Mesendoderm (in vitro differentiated cells): ENCODE measurements at places on chromosomes 2 and 18.

- H3K4me3 ChIP-seq, result no peak overlapping the region
- H3K27ac ChIP-seq, result no peak overlapping the region
- H3K4me1 ChIP-seq, result no peaks in the 10 kb centered on the region
- no peak for DNase-seq
Measured at GRCh38 chr18:32389191-32389590, 81.5 kb downstream of the GAREM1 start.

DNA sequence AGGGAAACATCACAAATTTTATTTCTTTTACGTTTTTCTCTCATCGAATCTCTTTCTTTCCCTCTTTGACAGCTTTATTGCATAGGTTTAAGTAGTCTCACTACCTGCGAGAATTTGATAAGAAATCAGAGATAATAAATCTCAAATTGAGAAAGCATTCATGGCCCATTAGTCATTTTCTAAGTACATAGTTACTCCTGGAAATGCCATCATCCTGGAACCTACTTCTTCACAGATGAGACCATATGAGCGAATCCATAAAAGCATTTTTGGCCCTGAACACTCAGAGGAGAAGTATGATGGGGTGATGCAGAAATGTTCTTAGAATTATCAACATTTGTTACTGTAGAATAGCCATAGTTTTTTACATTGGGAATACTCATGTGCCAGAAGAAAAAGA lies 138.0 kb upstream of the ARHGAP28 start:
- no peak for DNase-seq
- H3K27ac ChIP-seq, result no peak overlapping the region
- H3K4me3 ChIP-seq, result no peak overlapping the region
- H3K4me1 ChIP-seq, result no peaks in the 10 kb centered on the region

- no peaks in the 10 kb centered on the region for H3K36me3 ChIP-seq
- H3K27me3 ChIP-seq, result no peaks in the 10 kb centered on the region
- H3K4me1 ChIP-seq, result peaks cover 2% of the 10 kb centered on the region
- peak; percentile 38 for DNase-seq
Measured at GRCh38 chr2:64153811-64154210, 9.6 kb upstream of the PELI1 start.

GRCh38 chr2:240774856-240775255 lies 45.2 kb downstream of the KIF1A start:
- H3K27ac ChIP-seq, result no peak overlapping the region
- no peak for DNase-seq
- no peaks in the 10 kb centered on the region for H3K4me1 ChIP-seq
- peaks cover 3% of the 10 kb centered on the region for H3K36me3 ChIP-seq
- H3K4me3 ChIP-seq, result no peak overlapping the region
- no peaks in the 10 kb centered on the region for H3K27me3 ChIP-seq

GRCh38 chr18:3014503-3015203 lies 1.7 kb upstream of the LPIN2 start:
- no peak overlapping the region for H3K4me3 ChIP-seq
- no peaks in the 10 kb centered on the region for H3K36me3 ChIP-seq
- H3K4me1 ChIP-seq, result no peaks in the 10 kb centered on the region

GRCh38 chr18:2898186-2898640 lies 51.4 kb downstream of the EMILIN2 start:
- no peak overlapping the region for H3K27ac ChIP-seq
- DNase-seq, result peak; percentile 19
- H3K27me3 ChIP-seq, result no peaks in the 10 kb centered on the region

DNA sequence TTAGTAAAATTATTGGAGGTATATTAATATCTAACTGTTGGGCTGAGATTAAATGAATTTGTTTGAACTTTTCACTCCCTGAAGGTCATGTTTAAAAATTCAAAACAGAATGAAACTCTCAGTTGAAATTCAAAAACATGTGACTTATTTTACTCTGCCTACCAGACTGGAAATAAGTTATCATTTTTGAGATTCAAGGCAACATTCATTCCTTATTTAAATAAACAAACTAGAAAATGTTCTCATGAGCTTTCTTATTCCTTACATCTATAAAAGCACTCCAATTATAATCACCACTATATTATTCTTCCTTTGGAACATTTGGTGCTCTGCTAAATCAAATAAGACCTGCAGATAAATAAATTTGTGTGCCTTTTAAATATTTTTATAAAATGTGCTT lies 217.8 kb downstream of the CDH2 start:
- no peak overlapping the region for H3K4me3 ChIP-seq
- DNase-seq, result no peak
- H3K4me1 ChIP-seq, result no peaks in the 10 kb centered on the region
- H3K27me3 ChIP-seq, result no peaks in the 10 kb centered on the region

- H3K27me3 ChIP-seq, result no peaks in the 10 kb centered on the region
- no peak overlapping the region for H3K4me3 ChIP-seq
- H3K27ac ChIP-seq, result no peak overlapping the region
- H3K36me3 ChIP-seq, result no peaks in the 10 kb centered on the region
- no peak for DNase-seq
Measured at GRCh38 chr2:219803294-219803693, 175.9 kb downstream of the SLC4A3 start.

DNA sequence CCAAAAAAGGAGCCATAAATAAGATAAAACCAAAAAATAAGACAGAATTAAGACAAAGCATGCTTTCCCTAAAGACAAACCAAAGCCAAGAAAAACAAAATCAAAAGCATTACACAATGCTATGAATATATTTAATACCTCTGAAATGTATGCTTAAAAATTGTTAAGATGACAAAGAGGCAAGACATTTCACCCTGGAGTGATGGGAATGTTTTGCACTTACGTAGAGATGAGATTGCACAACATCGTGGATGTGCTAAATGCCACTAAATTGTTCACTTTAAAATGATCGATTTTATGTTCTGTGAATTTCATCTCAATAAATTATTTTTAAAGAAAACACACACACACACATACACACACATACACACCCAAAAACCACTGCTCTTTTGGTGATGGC lies 386.6 kb upstream of the KLHL29 start:
- no peak overlapping the region for H3K27ac ChIP-seq
- H3K36me3 ChIP-seq, result no peaks in the 10 kb centered on the region
- H3K27me3 ChIP-seq, result no peaks in the 10 kb centered on the region
- DNase-seq, result no peak
- no peak overlapping the region for H3K4me3 ChIP-seq

- H3K27ac ChIP-seq, result no peak overlapping the region
- no peak for DNase-seq
- no peak overlapping the region for H3K4me3 ChIP-seq
- no peaks in the 10 kb centered on the region for H3K27me3 ChIP-seq
- no peaks in the 10 kb centered on the region for H3K4me1 ChIP-seq
Measured at GRCh38 chr2:203412546-203413331, 84.5 kb downstream of the ABI2 start.

DNA sequence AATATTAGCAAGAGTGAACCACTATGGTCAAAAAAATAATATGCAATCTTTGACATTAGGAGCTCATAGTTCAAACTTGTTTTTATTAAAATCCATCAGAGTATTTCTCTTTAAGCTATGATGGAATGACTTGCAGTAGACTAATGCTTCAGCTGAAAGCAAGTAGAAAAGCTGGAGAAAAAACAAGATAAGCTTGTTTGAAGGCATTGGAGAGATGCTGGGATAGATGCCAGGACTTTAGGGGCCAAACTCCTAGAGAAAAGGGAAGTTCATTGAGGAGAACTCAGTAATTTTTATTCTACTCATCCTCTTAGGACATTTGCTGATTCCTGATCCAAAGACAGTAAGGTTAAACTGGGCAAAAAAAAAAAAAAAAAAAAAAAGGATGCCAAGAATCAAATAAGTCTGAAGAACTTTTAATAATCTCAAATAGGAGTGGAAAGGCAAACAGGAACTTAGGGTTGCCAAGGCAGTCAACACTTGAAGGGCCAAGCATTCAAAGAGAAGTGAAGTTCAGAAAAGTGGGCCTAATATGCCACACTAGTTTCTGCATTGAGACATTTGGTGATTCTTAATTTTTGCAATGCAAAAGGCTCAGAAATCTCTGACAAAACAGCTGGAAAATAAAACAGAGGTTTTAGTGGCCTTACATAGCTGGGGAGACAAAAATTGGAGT lies 19.7 kb upstream of the AFF3 start:
- no peak overlapping the region for H3K4me3 ChIP-seq
- no peak overlapping the region for H3K27ac ChIP-seq
- H3K36me3 ChIP-seq, result no peaks in the 10 kb centered on the region
- H3K27me3 ChIP-seq, result no peaks in the 10 kb centered on the region
- no peak for DNase-seq

- H3K27ac ChIP-seq, result no peak overlapping the region
- peak; percentile 7 for DNase-seq
- H3K27me3 ChIP-seq, result no peaks in the 10 kb centered on the region
- H3K4me3 ChIP-seq, result no peak overlapping the region
- no peaks in the 10 kb centered on the region for H3K36me3 ChIP-seq
Measured at GRCh38 chr2:77807531-77808215, 285.5 kb upstream of the LRRTM4 start.

DNA sequence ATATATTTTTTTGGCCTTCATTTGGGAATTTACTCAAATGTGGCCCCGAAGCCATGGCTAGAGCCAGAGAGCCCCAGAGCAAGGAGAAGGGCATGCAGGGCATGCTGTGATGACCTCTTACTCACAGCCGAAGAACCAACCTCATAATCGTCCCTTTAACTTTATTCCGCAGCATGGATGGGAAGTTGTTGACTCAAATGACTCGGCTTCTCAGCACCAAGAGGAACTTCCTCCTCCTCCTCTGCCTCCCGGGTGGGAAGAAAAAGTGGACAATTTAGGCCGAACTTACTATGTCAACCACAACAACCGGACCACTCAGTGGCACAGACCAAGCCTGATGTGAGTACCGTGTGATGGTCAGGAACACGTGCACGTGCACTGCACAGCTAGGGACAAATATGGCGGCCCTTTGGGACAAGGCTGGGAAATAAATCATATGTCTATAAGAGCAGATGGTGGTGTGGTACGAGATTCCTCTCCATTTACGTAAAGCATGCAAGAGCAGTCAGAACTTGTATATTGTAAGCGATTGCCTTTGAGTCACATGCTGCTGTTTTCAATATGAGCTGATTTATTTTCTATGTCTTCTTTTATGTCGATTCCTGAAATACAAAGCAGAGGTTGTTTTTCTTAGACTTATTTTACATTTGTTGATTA lies 280.9 kb downstream of the NEDD4L start:
- no peaks in the 10 kb centered on the region for H3K36me3 ChIP-seq
- no peak for DNase-seq
- H3K27me3 ChIP-seq, result no peaks in the 10 kb centered on the region
- H3K27ac ChIP-seq, result no peak overlapping the region
- no peak overlapping the region for H3K4me3 ChIP-seq
- no peaks in the 10 kb centered on the region for H3K4me1 ChIP-seq

DNA sequence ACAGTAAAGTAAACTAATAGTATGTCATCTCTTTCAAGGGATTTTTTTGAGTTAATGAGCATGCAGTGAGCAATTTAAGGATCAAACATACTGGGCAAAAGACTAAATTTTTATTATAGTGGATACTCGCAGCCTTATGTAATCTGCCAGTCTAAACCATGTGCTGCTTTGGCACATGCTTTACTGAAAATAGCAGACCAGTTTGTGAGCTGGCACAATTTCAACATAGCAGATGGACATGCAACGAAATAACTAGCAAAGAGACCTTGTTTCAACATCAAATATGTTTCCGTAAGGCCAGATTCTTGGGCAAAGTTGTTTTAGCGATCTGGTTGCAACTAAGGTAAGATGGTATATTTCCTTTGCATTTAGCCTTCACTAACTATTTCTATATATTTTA lies 807.3 kb downstream of the NR4A2 start:
- no peak overlapping the region for H3K4me3 ChIP-seq
- H3K27ac ChIP-seq, result no peak overlapping the region
- H3K36me3 ChIP-seq, result no peaks in the 10 kb centered on the region
- no peaks in the 10 kb centered on the region for H3K4me1 ChIP-seq

DNA sequence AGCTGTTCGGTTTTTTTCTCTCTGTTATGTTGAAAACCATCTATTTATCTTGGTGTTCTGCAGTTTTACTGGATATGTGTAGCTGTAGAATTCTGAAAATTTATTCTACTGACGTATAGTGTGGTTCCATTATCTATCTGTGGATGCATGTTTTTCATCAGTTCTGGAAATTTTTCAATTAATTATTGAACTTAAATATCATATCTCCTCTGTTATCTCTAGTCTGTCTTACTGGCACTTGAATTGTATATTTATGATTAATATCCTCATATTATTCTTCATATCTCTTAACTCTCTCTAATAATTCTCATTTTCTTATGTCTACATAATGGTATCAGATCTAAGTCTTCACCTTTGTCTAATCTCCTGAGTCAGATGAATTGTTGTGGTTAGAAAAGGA lies 501.7 kb downstream of the STK39 start:
- no peaks in the 10 kb centered on the region for H3K27me3 ChIP-seq
- H3K4me3 ChIP-seq, result no peak overlapping the region
- DNase-seq, result no peak
- H3K27ac ChIP-seq, result no peak overlapping the region
- H3K36me3 ChIP-seq, result no peaks in the 10 kb centered on the region

DNA sequence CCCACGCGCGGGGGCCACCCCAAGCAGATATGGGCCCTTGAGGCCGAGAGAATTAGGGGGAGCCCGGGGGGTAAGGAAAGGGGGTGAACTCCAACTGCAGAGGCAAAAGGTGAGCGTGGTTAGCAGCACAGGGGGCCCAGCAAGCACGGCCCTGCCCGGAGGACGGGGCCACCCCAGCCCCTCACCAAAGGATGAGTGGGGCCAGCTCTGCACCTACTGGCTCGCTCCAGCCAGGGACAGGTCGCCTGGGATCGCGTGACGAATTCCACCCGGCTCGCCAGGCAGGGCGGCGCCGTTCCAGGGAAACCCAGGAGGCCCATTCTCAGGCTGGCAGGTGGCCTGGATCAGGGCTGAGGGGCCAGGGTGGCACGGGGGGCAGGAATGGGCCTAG lies 38.6 kb downstream of the BIN1 start:
- no peak overlapping the region for H3K4me3 ChIP-seq
- no peak for DNase-seq
- H3K36me3 ChIP-seq, result no peaks in the 10 kb centered on the region
- no peaks in the 10 kb centered on the region for H3K27me3 ChIP-seq
- no peak overlapping the region for H3K27ac ChIP-seq
